ENCODE measurements at places on chromosomes 13 and 19.

- DNase-seq = no peak
These were observed 1.5 kb downstream of the GNA11 start for GRCh38 chr19:3095441-3096191.

DNA sequence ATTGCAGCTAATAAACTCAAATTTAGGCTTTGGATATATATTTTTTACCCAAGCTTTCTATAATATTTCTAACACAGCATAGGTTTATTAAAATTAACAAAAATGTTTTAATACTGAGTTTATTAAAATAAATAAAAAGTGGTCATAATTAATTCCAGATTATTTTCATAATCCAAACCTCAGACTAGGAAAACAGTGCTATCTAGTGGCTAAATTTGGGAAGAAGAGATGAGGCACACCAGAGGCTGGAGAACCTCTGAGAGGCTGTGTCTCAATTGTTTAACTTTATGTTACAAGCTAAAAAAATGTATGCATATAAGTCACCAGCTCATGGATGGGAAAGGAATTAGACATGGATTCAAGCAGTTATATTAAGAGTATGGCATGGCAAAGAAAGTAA, 392.5 kb downstream of the DIAPH3 start:
- peak; percentile 2 for DNase-seq

GRCh38 chr19:33914599-33914998, 117.9 kb downstream of the KCTD15 start:
- DNase-seq = no peak

GRCh38 chr13:67258482-67258881, 28.3 kb upstream of the PCDH9 start:
- no peak for DNase-seq

DNA sequence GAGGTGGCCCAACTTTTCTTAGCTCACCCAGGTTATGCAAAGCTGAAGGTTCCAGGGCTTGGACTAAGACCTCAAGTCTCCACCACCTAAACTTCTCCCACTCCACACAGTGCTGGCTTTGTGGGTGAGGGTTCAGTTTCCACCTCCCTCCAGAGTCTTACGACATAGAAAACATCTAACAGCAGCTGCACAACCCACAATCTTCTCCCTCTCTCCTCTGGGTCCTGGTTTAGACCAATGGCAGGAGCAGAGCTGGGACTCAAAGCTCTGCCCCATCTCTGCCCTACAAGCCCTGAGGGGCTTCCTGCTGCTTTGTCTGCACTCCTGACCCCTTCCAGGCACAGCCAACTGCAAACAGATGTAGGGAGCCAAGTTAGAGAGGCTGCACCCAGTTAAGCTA, 16.0 kb downstream of the IRGC start:
- no peak for DNase-seq

GRCh38 chr13:72205773-72206172, 338.8 kb upstream of the DACH1 start:
- no peak for DNase-seq

DNA sequence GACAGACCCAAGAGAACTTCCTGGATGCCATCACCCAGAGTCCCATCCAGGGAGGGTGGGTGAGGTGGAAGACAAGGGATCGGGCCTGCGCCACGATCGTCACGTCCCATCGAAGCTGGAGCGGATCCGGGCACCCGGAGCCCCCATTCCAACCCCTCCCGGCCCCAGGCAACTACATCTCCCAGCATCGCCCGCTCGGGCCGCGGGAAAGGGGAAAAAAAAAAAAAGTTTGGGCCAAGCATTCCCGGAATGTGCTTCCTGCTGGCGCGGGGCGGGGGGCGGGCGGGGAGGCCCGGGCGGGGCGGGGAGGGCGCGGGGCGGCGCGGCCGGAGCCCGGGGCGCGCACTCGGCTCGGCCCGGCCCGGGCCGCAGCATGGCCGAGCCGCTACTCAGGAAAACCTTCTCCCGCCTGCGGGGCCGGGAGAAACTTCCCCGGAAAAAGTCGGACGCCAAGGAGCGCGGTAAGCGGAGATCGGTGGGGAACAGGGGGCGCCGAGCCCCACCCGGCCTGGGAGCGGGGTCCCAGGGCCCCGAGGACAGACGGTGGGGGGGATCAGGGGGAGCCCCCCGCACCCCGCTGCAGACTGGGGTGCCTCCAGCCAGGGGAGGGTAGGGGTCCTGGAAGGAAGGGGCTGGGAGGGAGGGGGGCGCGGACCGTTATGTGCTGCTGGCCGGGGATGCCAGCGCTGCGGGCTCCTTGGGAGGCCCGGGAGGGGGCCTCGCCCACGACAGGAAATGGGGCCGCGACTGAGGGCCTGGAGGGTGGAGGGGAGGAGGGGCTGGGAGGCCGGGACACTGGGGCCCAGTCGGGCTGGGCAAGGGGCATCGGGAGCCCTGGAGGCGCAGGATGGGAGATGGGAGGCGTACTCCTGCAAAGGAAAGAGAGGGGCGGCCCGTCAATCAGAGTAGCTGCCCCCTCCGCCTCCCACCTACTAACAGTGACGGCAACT, at the start of gene SYDE1:
Gene SYDE1, plus strand, starts transcription at position 341 of the 950 bp plus-strand sequence. Its CDS starts 33 bp downstream, at position 374.
- DNase-seq = no peak

DNA sequence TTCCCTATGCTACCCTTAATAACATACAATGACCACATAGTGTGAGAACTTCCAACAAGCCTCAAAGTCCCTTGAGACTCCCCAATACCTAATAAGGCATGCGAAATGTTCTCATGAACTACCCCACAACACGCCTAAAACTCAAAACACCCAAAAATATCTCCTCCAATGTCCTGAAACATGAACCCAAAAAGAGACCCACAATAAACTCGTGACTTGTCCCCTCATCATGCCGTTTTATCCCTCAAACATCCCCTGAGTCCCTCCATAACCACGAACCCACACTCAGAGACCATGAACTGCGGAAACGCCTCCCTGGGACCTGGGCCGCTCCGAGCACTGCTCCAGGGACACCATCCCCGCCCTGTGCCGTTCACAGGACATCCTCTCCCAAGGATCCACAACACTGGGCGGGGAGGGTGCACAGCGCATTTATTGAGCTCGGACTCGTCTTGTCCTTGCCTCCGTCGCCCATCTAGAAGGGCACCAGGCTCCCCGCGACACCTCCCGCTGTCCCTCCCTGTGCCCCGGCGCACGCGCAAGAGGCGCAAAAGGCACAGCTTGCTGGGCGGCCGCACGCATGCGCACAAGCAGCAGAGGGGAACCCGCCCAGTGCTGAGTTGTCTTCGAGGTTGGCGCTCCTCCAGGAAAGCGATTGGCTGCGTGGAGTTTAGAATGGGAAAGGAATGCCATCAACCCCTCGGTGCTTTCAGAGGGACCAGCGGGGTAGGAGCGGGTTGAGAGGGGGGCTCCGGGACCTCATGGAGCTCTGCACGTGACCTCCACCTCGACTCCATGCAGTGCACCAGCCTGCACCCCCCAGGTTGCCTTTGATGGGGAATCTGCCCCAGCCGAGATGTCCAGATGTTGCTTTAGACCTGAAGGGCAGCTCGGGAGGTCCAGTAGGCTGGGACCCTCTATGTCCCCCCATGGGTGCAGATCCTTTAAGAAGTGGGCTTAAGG, 8.8 kb downstream of the FXYD3 start:
- peak; percentile 99 for DNase-seq

DNA sequence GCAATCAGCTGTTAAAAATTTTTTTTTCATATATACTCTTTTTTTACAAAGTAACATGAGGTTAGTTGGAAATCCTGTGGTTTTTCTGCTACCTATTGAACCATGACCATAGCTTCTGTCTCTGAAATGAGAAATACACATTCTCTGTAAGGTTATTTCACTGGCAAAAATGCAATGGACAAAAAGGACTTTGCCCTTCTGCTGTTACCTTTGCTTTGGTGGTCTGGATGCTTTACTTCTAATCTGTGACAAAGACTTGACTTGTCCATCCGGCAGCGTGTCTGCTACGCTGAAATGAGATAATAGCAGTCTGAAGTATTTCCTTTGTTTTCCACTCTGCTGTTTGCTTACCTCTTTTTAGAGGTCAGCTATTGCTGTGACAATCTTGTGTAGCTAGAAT, 412.8 kb downstream of the SLITRK6 start:
- DNase-seq = no peak

DNA sequence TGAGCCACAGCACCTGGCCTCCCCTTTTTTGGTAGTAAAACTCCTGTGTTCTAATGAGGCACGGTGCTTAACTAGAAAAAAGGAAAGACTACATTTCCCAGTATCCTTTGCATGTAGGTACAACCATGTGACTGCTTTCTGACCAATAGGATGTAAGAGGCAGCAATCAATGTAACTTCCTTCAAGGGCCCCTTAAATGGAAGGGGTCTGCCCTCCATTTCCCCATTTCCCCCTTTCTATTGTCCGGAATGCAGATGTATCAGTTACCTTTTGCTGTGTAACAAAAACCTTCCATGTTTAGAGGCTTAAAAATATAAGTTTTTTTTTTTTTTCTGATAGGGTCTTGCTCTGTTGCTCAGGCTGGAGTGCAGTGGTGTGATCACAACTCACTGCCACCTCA, 2.2 kb downstream of the GPR32 start:
- no peak for DNase-seq

DNA sequence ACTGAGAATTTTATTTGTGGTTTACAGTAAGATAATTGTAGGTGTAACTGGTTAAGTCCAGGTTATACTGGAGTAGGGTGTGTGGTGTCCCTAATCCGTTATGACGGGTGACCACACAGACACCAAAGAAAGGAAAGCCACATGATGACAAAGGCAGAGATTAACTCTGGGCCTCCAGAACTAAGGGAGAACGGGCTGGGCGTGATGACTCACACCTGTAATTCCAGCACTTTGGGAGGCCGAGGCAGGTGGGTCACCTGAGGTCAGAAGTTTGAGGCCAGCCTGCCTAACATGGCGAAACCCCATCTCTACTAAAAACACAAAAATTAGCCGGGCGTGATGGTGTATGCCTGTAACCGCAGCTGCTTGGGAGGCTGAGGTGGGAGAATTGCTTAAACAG, 10.2 kb upstream of the FUT2 start:
- DNase-seq = no peak

- no peak for DNase-seq
These were observed 27.8 kb upstream of the TM9SF2 start for GRCh38 chr13:99473515-99473914.

DNA sequence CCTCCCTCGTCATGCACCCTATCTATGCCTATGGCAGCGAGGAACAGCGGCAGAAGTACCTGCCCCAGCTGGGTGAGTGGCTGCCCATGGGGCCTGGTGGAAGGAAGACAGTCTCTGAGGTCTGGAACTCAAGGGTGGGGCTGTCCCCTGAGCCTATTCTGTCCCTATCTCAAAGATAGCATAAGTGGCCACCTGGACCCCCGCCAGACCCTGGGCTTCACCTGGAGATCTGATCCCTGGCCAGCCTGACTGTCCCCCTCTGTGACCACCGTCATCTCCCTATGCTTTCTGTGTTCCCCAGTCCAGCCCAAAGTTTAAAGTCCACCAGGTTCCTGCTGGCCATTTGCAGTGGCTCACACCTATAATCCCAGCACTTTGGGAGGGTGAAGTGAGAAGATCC, 2.6 kb downstream of the GCDH start:
- no peak for DNase-seq

DNA sequence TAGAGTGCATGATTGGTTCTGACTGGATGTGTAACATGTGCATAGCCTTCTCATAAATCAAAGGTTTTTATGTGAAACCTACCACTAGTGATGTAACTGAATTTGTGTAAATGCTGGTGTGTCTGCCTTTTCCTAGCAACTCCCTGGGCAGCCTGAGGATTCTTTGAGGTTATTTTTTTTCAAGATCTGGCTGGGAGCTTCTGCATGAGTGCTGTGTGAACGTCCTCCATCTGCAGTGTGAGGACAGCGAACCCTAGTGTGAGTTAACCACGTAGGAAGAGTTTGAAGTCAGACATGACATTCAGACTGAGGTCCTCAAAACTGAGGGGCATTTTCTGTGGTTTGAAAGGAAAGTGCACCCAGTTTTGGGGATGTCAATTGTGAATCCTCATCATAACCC, 39.9 kb downstream of the DPRX start:
- DNase-seq = no peak

- no peak for DNase-seq
These were observed 295.3 kb downstream of the MZT1 start for GRCh38 chr13:72431981-72432682.

DNA sequence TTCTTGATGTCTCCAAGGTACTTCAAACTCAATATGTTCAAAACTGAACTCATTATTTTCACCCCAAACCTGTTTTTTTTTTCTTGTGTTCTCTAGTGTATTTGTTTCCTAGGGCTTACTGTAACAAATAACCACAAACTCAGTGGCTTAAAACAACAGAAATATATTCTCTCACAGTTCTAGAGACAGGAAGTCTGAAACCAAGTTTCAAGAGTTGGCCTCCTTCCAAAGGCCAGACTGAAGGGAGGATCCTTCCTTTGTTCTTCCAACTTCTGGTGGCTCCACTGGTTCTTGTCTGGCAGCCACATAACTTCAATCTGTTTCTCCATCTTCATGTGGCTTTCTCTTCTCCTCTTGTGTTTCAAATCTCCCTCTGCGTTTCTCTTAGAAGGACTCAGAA, 62.0 kb upstream of the PDCD5 start:
- no peak for DNase-seq

DNA sequence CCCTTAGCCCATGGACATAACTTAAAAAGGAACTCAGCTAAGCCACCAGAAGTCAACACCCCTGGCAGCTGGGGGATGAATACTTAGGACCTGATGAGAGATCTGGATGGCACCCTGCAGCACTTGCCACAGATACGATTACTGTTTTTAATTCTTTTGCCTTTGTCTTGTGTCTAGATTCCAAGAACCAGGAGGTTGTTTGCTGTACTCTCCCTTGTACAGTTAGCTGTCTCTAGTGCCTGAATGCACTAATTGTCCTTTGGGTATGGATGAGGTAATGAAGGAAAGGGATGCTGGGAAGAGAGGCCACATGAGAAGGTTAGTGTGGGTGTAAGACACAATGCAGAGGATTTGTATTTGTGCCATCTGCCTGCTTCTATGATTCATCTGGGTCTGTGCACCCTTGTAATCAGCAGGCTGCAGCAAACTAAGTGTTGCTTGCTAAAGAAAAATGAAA, 385.8 kb downstream of the KCNRG start:
- no peak for DNase-seq

DNA sequence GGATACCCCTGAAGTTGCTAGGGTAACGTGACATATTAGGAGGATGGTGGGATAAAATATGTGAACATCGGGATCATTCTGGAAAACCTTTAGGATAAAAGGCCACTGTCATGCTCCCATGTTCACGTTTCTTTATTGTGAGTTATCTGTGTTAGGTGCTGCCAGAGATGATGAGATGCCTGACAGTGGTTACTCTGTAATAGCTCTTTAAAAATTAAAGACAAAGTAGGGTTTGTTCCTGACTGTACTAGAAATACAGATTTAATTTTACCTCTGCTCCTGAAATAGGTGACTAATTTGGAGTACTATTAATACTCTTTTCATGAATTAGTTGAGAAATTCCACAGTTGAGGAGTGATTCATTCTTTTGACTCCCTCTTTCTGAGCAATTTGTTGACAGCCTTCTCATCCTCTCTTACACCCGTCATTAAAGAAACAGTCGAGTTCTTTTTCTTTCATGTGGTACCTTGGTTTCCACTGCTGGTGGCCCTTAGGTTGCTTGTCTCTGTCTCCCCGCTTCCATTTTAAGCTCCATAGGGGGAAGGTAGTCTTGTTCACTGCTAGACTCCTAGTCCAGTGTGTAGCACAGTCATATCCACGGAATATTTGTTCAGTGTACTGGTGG, 28.4 kb downstream of the SAE1 start:
- no peak for DNase-seq

GRCh38 chr13:24734950-24735349, 29.0 kb upstream of the RNF17 start:
- DNase-seq = no peak

Data from GM19239 (cell line).